ENCODE measurements at places on chromosomes 16 and 17.

DNA sequence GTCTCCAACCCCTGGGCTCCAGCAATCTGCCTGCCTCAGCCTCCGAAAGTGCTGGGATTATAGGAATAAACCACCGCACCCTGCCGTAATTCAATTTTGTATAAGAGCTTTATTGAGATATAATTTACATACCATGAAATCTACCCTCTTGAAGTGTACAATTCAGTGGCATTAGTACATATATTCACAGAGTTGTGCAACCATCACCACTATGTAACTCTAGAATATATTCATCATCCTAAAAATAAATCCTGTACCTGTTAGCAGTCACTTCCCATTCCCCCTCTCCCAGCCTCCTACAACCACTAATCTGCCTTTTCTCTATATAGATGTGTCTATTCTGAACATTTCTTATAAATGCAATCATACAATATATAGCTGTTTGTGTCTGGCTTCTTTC is 26.1 kb downstream of the TOM1L2 start:
- no peak for DNase-seq

- DNase-seq: no peak
These were observed 4.2 kb upstream of the ARL2BP start for GRCh38 chr16:57240851-57241250.

GRCh38 chr17:82402865-82403264 is 15.3 kb upstream of the HEXD start:
- no peak for DNase-seq

- DNase-seq: no peak
These were observed 6.2 kb downstream of the RPS6KB1 start for GRCh38 chr17:59899099-59899498.

DNA sequence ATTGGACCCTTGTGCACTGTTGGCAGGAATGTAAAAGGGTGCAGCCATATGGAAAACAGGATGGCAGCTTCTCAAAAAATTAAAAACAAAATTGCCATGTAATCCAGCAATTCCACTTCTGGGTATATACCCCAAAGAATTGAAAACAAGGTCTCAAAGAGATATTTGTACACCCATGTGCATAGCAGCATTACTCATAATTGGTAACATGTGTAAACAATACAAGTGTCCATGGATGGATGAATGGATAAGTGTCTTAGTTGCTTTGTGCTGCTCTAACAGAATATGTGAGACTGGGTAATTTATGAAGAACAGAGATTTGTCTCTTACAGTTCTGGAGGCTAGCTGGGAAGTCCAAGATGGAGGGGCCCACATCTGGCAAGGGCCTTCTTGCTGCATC is 3.8 kb upstream of the RUNDC3A start:
- DNase-seq: no peak

DNA sequence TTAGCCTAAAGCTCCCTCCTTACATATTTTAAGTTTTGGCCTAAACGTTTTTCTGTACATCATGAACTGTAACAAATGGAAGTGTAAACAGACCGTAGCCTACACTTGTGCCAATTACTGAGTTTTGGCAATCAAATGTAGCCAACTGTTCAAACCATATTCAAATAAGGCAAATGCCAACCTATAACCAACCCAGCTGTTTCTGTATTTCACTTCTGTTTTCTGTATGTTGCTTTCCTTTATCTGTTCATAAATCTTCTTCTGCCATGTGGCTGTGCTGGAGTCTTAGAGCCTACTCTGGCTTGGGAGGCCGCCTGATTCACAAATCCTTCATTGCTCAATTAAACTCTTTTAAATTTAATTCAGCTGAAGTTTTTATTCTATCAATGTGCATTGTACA is 6.9 kb upstream of the C16orf78 start:
- no peak for DNase-seq

DNA sequence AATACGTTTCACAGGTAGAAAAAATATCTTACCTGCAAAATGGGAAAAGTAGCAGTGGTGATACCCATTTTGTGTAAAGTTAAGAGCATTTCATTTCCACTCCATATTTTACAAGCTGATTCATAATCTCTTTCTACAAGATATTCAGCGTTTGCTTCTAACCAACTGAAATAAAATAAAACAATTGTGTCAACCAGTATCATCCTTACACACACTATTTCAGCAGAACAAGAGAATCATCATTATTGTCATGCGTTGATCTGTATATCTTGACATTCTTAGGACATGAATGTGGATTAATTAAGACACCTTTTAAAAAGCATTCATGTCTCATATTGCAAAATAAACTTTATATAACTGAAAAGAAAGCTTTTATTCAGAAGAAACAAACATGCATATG is 69.8 kb downstream of the BRIP1 start:
- no peak for DNase-seq

- DNase-seq: no peak
These were observed 8.7 kb downstream of the POLR2C start for GRCh38 chr16:57471209-57471608.

DNA sequence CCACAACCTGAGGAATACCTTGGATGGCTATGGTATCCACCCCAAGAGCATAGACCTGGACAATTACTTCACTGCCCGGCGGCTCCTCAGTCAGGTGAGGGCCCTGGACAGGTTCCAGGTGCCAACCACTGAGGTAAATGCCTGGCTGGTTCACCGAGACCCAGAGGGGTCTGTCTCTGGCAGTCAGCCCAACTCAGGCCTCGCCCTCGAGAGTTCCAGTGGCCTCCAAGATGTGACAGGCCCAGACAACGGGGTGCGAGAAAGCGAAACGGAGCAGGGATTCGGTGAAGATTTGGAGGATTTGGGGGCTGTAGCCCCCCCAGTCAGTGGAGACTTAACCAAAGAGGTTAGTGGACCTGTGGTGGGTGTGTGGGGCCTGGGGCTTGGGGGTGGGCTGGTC is 3.1 kb downstream of the NFE2L1 start:
- no peak for DNase-seq

DNA sequence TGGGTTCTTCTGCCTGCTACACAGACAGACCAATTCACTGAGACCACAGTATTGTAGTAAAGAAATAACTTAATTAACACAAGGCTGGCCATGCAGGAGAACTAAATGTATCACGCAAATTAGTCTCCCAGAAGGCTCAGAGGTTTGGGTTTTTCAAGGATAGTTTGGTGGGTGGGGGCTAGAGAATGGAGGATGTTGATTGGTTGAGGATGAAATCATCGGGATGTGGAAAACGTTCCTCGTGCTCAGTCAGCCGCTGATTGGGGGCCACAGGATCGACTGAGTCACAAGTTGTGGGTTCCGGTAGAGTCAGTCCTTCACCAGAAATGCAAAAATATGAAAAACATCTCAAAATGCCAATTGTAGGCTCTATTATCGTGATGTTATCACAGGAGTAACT is 18.7 kb downstream of the RHOT1 start:
- no peak for DNase-seq

DNA sequence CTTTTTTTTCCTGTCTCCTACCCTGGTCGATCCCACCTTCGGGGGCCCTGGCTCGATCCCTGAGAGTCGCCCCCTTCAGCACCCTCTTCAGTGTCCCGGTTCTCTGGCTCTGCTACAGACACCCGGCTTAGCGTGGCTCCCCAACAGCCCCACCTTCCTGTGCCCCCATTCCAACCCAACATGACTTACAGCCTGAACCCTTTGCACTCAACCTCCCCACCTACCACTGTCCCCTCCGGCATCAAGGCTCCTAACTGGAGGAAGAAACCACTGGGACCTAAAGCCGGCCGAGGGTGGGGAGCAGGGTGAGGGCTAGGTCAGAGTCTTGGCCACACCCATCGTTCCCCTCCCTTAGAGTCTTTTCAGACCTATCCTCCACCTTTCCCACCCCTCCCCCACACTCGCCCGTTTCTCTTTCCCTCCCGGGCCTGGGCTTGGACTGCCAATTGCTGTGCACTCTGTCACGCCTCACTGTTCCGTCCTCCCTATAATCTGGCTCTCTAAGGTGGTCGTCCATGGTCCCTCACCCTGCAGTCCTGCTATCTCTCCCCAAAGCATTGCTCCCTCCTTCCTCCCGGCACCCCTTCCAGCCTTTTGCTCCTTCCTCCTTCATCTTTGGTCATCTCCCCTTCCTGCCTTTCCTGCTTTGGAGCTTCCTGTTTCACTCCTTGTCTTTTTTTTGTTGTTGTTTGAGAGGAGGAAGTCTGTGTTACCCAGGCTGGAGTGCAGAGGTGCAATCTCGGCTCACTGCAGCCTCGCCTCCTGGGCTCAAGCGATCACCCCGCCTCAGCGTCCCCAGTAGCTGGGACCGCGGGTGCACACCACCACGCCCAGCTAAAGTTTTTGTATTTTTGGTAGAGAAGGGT is 890 bp upstream of the CLDN7 start:
- no peak for DNase-seq

- DNase-seq: no peak
These were observed 775 bp downstream of the SPIRE2 start for GRCh38 chr16:89828870-89829629.

GRCh38 chr17:21345236-21345635 is 30.9 kb upstream of the KCNJ12 start:
- DNase-seq: no peak

DNA sequence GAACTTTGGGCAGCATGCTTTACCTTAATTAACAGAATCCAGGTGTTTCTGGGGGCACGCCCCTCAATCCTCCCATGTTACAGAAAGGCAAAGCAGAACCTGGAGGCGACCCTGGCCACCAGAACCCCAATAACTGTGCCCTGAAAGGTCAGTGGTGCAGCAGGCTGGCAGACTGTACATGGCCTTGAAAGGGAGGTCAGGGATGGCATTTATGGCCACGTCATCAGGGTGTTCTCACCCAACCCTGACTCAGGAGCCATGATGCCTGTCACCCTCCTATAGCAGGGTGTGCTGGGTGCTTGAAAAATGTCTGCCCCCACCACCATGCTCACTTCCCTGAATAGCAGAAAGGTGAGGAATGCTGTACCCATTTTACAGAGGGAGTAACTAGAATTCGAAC is 177.7 kb downstream of the TMEM132E start:
- no peak for DNase-seq

DNA sequence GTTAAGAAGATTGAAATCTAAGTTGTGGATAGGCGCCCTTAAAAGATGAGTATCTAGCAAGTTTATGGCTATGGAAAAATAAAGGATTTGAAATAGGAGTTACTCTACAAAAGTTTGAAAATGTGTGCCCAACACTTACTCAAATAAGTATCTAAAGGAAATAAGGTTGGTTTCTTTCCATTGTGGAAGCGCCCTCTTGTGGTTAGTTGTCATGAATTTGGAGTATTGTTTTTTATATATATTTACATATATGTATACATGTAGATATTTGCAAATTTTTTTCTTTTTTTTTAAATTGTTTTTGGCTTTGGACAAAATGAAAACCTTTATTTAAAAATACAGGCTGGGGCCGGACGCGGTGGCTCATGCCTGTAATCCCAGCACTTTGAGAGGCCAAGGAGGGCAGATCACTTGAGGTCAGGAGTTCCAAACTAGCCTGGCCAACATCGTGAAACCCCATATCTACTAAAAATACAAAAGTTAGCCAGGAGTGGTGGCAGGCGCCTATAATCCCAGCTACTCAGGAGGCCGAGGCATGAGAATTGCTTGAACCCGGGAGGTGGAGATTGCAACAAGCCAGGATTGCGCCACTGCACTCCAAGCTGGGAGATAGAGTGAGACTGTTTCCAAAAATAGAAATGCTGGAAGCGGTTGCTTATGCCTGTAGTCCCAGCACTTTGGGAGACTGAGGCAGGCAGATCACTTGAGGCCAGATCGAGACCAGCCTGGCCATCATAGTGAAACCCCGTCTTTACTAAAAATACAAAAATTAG is 24.0 kb upstream of the VPS4A start:
- DNase-seq: peak; percentile 3

- DNase-seq: no peak
These were observed 41.4 kb downstream of the FOXK2 start for GRCh38 chr17:82560802-82561428.

- DNase-seq: no peak
These were observed 193.2 kb downstream of the RAB11FIP4 start for GRCh38 chr17:31584438-31585279.

- DNase-seq: no peak
These were observed 121.1 kb downstream of the SPACA3 start for GRCh38 chr17:33112763-33113162.

GRCh38 chr16:22659933-22660332 is 149.2 kb downstream of the NPIPB5 start:
- no peak for DNase-seq

DNA sequence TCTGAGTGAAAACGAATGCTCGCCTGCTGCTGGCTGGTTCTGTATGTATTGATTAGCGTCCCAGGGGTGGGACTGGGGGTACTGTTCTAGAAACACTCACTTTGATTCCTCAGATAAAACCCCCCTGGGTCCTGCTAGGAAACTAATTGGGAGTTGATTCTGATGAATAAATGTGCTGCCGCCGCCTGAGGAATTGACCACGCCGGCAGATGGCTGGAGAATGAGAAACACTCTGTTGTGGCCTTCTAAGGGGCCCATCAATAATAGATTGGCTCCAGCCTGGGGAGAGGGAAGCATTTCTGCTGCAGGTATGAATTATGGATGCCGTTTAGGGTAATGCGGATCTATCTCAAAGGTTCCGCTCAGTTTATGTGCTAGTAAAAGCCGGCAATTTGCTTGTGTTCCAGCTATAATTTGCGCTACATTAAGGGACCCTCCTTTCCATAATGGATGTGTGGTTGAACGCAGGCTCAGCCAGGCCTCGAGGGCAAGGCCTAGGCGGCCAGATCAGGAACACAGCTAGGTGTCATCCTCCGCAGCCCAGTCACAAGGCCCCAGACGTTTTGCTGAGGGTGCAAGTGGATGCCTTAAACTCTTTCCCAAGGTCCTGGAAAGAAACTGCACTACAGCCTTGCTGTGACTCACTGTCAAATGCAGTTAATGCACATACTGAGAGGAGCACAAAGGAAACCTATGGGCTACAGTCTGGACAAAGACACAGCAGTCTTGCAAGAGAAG is 132.2 kb upstream of the HS3ST2 start:
- DNase-seq: no peak

DNA sequence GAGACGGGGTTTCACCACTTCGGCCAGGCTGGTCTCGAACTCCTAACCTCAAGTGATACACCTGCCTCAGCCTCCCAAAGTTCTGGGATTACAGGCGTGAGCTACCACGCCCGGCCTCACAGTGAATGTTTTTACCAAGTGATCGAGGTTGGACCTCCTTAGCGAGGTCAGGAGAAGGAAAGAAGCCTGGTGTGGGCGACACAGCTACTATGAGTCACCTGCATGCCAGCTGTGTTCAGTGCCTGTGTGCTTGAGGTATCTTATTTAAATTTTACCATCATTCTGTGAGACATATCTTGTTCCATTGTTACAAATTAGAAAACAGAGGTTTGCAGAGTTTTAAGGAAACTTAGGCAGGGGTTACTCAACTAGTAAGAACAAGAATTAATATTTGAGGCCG is 174.8 kb upstream of the DYNLRB2 start:
- DNase-seq: no peak

Measured in stimulated activated CD8-positive, alpha-beta memory T cell treated with anti-CD3 and anti-CD28 coated beads, Interleukin-4, amount 100 ng/mL, for 1 hour (primary cell).